ENCODE measurements at places on chromosomes 12 and 14. TPM values are rescaled to one million over a fixed set of nuclear protein-coding genes. Genes with fewer than 3 reads are reported as not detected.

- DNase-seq, result no peak
These were observed 54.0 kb downstream of the TRAF3 start for GRCh38 chr14:102831163-102831804.

- DNase-seq, result no peak
These were observed 33.7 kb downstream of the YAF2 start for GRCh38 chr12:42204362-42204761.

DNA sequence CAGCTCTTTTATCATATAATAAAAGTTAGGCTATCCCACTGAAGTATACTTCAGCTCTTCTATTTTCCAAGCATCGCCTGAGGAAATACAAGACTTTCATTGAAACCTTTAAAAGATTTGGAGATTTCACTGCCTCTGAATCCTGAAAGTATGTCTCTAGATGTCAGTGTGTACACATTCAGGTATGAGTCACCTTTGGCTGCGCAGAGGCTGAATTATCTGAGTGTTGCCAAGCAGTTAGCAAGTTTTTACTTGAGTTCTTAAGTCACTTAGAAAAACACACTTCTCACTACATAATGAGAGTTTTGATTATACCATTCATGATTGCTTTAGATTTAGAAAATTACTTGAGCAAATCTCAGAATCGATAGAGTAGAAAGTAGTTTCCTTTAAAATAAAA is 210.3 kb downstream of the TMTC2 start:
- DNase-seq, result no peak

DNA sequence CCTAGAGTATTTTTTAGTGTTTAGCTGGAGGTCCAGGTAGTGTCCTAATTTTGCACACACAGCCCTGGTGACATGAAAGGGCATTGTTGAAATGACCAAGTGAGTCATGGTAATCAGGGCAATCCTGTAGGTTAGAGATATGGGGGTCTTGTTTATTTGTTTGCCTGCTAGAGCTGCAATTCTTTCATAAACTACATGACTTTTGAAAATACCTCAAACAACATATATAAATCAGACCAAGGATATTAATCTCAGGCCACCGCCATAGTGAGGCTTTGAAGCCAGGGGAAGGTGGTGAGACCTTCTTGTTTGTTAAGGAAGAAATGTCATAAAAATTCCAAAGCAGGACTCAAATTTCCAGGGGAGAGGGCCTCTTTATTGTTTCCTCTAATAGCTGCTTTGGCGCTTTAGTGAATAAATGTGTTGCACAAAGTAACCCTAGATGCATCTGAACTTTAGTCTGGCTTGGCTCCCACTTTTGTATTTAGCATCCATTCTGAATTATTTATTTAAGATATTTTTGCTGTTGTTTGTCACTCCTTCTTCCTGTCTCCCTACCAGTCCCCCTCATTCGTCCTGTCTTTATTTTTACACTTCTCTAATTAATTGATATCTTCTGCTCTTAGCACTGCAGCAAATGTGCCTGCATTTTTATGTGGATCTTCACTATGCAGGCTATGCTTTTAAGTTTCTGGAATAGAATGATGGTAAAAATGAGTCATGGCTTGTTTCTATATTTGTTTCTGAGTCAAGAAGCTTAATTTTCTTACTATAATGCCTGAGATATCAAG is 430.3 kb downstream of the RAD51B start:
- DNase-seq, result no peak

DNA sequence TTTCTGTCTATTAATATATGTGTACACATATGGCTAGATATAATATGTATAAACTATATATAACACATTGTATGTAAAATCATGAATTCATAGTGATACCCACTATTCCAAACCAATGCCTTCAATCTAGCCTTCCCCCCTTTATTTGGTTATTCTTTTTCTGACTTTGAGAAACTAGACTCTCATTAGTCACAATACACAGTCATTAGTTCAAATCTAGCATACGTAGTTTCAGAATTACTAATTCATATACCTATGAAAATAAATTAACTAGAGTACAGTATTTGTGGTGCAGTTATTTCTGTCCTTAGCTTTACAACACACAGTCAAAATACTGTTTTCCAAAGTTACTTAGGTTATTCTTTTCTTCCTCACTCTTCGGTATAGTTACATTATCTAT is 268.2 kb downstream of the DPF3 start:
- DNase-seq, result no peak

- DNase-seq, result no peak
These were observed 75.2 kb upstream of the SCAF11 start for GRCh38 chr12:46065412-46066166.

Gene GUCY2C
- total RNA-seq, result not detected
